MCF 10A (cell line): ENCODE measurements at places on chromosomes 6 and 20. TPM values are rescaled to one million over a fixed set of nuclear protein-coding genes. Genes with fewer than 3 reads are reported as not detected.

GLO1 gene
- 66.7 and 72.2 TPM in 2 replicates for total RNA-seq

TTBK1 gene
- not detected in 2 replicates for total RNA-seq

TNF gene
- not detected in 2 replicates for total RNA-seq

ME1 gene
- 16.7 and 17.8 TPM in 2 replicates for total RNA-seq

NXT1 gene
- 32.2 and 40.1 TPM in 2 replicates for total RNA-seq

TP53INP2 gene
- total RNA-seq: 1.8 and 3.6 TPM in 2 replicates

ANGPT4 gene
- not detected in 2 replicates for total RNA-seq
